Ovary (tissue), 10 donors: ENCODE measurements at places on chromosomes 3 and 15.

GRCh38 chr15:58159827-58160386, 21.7 kb downstream of the AQP9 start:
- DNase-seq = no peak

DNA sequence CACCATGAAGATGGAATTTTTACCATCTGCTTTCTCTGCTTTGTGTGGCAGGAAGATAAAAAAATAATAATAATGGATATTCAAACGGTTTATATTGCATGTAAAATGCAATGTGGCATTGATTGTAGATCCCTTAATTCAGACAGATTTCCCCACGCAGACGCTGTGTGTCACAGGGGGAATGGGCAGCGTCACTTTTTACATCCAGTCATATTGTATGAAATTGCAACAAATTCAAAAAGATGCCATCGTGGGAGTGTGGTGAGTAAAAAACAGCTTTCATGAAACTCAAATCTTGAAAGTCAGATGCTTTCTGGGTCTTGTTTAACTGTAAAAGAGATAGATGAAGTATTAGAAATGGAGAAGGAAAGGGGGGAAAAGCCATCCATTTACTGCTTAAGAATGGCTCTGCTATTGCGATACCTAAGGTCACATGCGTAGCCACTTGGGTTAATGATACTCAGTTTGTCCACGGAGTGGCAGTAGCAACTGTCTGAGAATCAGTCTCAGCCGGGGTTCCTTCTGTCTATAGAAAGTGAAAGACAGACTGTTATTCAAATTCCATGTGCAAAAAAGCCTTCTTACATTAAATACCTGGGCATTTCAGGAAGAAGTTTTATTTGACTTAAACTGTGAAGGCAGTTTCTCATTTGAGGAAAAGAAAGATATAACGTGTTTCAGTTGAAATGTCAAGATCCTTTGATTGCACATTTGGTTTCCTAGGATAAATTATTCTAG, 28.5 kb downstream of the BTD start:
- peak; percentile 42 for DNase-seq

GRCh38 chr3:23455084-23455483, 252.0 kb downstream of the UBE2E2 start:
- no peak for DNase-seq

- no peak for DNase-seq
Observed at GRCh38 chr3:192844836-192845525, 72.7 kb downstream of the MB21D2 start.

GRCh38 chr3:16929311-16929710, 44.6 kb downstream of the PLCL2 start:
- no peak for DNase-seq

GRCh38 chr3:113084777-113085176, 94.0 kb downstream of the GTPBP8 start:
- DNase-seq = peak; percentile 61

DNA sequence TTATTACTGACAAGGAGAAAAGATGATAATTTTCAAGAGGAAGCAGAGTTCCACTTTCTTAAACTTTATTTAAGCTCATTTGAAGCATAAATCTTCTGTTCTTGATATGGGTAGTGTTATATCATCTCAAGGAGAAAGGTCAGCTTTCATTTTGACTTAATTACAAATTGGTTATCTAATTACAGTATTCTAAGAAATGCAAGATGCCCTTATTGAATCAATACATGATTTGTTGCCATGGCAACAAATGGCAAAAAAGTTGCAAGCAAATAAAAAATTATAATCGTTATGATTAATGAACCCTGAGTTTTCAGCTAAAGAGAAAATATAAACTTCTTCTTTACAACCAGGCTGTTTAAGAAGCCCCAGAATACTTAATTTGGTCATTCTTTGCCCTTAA, 622.7 kb downstream of the RBMS3 start:
- no peak for DNase-seq

DNA sequence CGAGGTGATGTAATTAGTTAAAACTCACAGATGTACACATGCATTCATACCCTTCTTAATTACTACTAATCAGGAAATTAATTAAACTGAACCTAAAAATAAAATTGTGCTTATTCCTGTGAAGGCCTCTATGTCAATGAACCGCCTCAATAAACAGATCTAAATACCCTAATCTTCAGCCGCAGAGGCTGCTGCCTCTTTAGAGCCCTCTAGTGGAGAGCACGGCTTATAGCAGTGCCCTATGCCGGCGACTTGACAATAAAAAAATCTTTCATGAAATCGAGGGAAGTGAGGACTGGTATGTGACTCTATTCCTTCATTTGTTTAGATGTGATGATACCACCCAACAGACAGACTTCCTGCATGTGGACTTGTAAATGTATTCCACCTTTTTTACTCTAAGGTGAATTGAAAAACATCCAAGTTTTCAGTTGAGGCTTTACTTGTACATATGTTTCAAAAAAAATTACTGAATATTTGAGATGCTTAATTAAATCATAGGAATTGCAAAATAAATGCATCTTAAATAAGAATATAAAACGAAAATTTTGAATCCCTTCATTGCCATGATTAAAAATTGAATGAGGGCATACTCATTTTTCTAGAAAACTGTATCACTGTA, 8.3 kb upstream of the EPHA3 start:
- DNase-seq = no peak

- no peak for DNase-seq
Observed at GRCh38 chr3:138114431-138114918, 933 bp downstream of the DZIP1L start.

GRCh38 chr3:12150112-12150511, 8.6 kb downstream of the TIMP4 start:
- DNase-seq = no peak

DNA sequence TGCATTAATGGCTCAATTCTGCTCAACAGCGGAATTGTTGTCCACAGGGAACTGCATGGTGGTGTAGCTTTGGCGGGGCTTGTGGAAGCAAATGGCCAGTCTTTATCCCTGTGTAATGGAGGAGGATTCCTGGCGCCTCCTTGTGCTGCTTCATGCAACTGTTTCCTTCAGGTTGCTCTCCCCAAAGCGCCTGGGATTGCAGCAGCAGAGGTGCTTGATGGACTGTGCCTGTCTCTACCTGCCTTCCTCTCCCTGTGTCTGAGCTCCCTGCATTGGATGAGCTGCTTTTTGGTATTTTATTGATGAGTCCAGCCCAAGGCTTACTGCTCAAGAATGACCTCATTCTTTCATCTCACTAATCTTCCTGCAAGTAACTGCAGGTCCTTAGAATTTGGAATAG, 72.9 kb upstream of the NDN start:
- no peak for DNase-seq

GRCh38 chr15:73364070-73364469, 4.7 kb downstream of the HCN4 start:
- no peak for DNase-seq

DNA sequence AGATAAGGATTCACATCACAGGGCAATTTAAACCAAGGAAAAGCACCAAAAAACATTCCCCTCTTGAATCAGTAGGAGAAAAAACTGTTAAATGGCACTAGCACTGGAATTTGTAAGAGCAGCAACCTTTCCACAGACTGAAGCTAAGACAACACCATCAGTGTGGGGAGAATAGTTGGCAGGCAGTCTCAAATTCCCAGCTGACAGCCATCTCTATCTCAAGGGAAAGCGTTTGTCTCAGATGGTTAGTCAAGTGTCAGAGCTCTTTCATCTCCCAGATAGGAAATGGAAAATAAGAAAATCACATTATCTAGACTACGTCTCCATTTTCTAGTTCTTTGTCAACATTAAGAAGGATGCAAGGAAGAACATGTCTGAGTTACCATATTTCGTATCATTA, 228.7 kb downstream of the WDR72 start:
- no peak for DNase-seq

- no peak for DNase-seq
Observed at GRCh38 chr3:180048103-180048502, 11.4 kb upstream of the PEX5L start.

- DNase-seq = no peak
Observed at GRCh38 chr3:165783383-165783782, 53.8 kb downstream of the BCHE start.

DNA sequence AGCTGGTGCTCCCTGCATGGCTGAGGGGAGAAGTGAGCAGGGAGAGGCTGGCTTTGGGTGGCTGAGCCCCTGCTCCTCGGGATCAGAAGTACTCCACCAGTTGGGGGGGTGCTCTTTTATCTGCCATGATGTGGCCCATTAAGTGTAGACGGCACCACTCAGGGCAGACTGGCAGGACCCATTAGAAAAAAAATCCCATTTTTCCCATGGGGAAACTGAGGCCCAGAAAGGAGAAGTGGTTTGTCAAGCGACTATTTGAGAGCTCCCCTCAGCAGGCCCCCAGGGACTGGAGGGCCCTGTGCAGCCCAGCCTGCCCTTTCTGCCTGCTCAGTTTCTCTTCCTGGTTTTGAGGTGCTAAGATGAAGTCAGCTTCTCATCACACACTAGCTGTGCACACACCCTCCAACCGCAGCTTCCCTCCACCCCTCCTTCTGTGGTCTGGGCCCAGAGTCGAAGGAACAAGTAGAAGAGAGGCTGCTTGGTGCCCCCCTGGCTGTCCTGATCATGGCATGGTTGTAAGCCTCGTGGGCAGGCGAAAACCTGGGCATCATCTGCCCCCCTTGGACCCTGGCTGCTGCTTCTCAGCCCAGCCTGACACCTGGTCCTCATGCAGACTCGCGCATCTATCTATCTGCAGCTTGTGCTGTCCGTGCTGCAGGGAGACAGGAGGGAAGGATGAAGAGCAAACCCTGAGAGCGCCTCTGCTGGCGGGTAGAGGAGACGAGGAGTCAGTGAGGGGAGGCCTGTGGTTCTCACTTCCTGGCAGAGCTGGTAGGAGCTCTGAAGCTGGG, 5.6 kb downstream of the CSK start:
- no peak for DNase-seq

DNA sequence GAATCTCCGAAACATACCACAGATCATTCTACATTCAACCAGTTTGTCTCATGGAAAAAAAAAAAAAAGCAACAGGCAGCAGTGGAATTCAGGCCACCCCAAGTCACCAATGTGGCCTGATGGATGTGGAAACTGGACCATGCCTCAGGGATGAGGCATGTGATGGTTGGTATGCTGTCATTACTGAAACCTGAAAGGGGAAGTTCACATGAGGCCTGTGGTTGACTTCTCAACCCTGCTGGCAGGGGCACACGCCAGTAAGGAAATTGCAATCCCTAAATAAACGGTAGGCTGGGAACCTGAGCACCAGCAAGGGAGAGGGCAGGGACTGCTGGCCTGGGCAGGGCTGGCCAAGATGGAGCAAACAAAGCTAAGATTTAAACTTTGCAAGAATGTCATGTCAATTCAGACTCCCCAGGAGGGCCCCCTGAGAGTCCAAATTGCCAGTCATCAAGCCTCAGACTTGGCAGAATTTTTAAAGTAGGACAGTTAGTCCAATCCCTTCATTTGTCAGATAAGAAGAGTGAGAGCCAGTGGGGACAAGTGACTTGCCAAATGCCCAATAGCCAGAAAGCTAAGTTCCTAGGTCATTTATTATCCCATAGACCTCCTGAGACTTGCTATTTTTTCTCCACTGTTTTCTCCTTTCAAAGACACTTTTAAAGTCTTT, 310.4 kb downstream of the ERC2 start:
- DNase-seq = no peak

- no peak for DNase-seq
Observed at GRCh38 chr15:78875107-78875914, 2.6 kb downstream of the MORF4L1 start.

DNA sequence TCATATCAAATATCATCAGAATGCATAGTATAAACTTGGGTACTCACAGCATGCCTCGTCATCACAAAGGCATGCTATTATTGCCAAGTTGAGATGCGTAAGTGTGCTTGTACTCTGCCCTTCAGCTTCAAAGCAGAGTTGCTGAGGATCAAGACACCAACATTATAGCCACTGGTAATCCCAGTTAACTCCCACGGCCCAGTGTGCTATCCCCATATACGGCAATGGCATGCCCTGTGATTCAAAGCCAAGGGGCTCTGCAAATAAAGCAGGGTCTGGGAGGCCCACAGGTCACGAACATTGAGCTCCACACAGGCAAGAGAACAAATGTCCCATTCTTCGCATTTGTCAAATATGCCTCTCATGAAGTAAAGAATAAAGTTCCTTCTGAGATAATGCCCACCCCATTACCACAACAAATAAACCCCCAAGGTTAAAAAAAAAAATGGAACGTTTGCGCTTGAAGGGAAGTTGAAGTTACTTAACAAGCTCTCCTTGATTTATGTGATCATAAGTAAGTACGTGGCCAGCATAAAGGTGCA, 298.1 kb upstream of the NECTIN3 start:
- DNase-seq = no peak

GRCh38 chr3:156803952-156804741, 22.0 kb upstream of the LEKR1 start:
- no peak for DNase-seq

- no peak for DNase-seq
Observed at GRCh38 chr15:85539491-85539890, 159.1 kb downstream of the AKAP13 start.

DNA sequence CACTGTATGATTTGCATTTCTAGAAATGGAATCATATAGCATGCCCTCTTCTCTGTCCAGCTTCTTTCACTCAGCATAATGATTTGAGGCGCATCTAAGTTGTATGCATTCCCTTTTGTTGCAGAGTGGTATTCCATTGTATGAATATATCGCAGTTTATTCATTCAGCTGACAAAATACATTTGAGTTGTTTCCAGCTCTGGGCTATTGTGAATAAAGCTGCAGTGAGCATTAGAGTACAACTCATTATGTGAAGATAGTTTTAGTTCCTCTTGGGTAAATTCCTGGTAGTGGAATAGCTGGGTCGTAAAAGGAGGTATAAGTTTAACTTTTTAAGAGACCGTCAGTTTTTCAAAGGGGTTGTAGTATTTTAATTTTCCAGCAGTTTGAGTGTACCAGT, 38.5 kb upstream of the POLR2M start:
- no peak for DNase-seq

DNA sequence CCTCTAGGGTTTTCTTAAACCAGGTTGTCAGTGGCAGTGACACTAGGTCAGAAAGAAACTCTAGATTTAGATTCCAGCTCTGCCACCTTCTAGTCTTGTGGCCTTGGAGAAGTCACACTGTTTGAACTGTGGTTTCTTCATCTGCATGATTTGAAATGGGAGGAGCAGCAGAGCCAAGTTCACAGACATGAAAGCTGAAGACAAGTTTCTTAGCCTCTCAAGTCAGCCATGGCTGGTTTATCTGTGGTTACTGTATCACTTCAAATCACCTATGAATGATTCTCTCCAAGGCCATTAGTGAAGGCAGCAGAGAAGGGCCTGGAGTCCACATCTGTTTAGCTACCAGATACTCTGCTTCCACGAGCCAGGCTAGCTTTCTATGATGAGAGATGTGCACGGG, 15.6 kb downstream of the CLEC3B start:
- DNase-seq = no peak

GRCh38 chr15:80530737-80531365, 126.7 kb downstream of the ARNT2 start:
- DNase-seq = no peak

- DNase-seq = no peak
Observed at GRCh38 chr3:47523310-47524073, 10.0 kb upstream of the ELP6 start.

- no peak for DNase-seq
Observed at GRCh38 chr3:36701249-36701572, 63.1 kb downstream of the DCLK3 start.

- no peak for DNase-seq
Observed at GRCh38 chr3:135041601-135042000, 246.5 kb downstream of the EPHB1 start.
